A549 (cell line): ENCODE measurements at places on chromosomes 2 and 18. TPM values are rescaled to one million over a fixed set of nuclear protein-coding genes. Genes with fewer than 3 reads are reported as not detected.

GLB1L gene
- polyA plus RNA-seq, result 5.8 to 8.0 TPM (median 5.9 TPM) in 3 replicates

CCNT2 gene
- 12.6 to 14.8 TPM (median 12.8 TPM) in 3 replicates for polyA plus RNA-seq

RAD51AP2 gene
- polyA plus RNA-seq, result not detected in 3 replicates

DCDC2C gene
- polyA plus RNA-seq, result not detected in 3 replicates

ZC3H6 gene
- 0.33 to 0.75 TPM (median 0.59 TPM) in 3 replicates for polyA plus RNA-seq

CCDC121 gene
- polyA plus RNA-seq, result 4.6 to 5.2 TPM (median 4.9 TPM) in 3 replicates

CREG2 gene
- 1.3 to 1.6 TPM (median 1.6 TPM) in 3 replicates for polyA plus RNA-seq

TMX3 gene
- polyA plus RNA-seq, result 27.8 to 29.6 TPM (median 29.3 TPM) in 3 replicates

PTH2R gene
- polyA plus RNA-seq, result not detected in 3 replicates

TRPM8 gene
- 0.09 to 0.25 TPM (median 0.24 TPM) in 3 replicates for polyA plus RNA-seq

NEU2 gene
- not detected in 3 replicates for polyA plus RNA-seq

OBSL1 gene
- polyA plus RNA-seq, result 22.2 to 33.8 TPM (median 31.8 TPM) in 3 replicates

EIPR1 gene
- polyA plus RNA-seq, result 51.6 to 55.6 TPM (median 55.0 TPM) in 3 replicates

ACKR3 gene
- 25.4 to 34.9 TPM (median 33.2 TPM) in 3 replicates for polyA plus RNA-seq

CCDC74A gene
- 9.9 to 11.8 TPM (median 11.1 TPM) in 3 replicates for polyA plus RNA-seq

PID1 gene
- polyA plus RNA-seq, result 2.7 to 3.2 TPM (median 2.7 TPM) in 3 replicates

LRRTM4 gene
- not detected in 3 replicates for polyA plus RNA-seq

HOXD10 gene
- 3.7 to 5.4 TPM (median 4.3 TPM) in 3 replicates for polyA plus RNA-seq

IL36RN gene
- not detected in 3 replicates for polyA plus RNA-seq

ALK gene
- polyA plus RNA-seq, result not detected in 3 replicates

AKAIN1 gene
- polyA plus RNA-seq, result not detected in 3 replicates

PLGLB1 gene
- polyA plus RNA-seq, result 0.59 to 1.0 TPM in 2 of 3 replicates, not detected in the other

CNGA3 gene
- not detected in 3 replicates for polyA plus RNA-seq

PECR gene
- polyA plus RNA-seq, result 16.8 to 17.1 TPM (median 16.9 TPM) in 3 replicates

ERICH2 gene
- polyA plus RNA-seq, result not detected in 3 replicates

TFPI gene
- 12.3 to 18.7 TPM (median 14.3 TPM) in 3 replicates for polyA plus RNA-seq

OR6B2 gene
- polyA plus RNA-seq, result not detected in 3 replicates

PFN4 gene
- 1.2 to 1.6 TPM (median 1.6 TPM) in 3 replicates for polyA plus RNA-seq

SERPINB12 gene
- not detected in 3 replicates for polyA plus RNA-seq

MXD1 gene
- polyA plus RNA-seq, result 2.0 to 2.5 TPM (median 2.0 TPM) in 3 replicates

UGT1A3 gene
- 0.08 to 0.23 TPM (median 0.17 TPM) in 3 replicates for polyA plus RNA-seq

CCL20 gene
- 0.43 to 1.1 TPM (median 0.45 TPM) in 3 replicates for polyA plus RNA-seq

ELOA2 gene
- polyA plus RNA-seq, result not detected in 3 replicates

RUFY4 gene
- polyA plus RNA-seq, result not detected in 3 replicates

HOXD1 gene
- polyA plus RNA-seq, result 0.11 to 0.17 TPM (median 0.12 TPM) in 3 replicates

SKOR2 gene
- polyA plus RNA-seq, result not detected in 3 replicates

ASIC4 gene
- polyA plus RNA-seq, result 0.07 to 0.08 TPM in 2 of 3 replicates, not detected in the other

NYAP2 gene
- polyA plus RNA-seq, result 0.01 to 0.03 TPM in 2 of 3 replicates, not detected in the other

GYPC gene
- polyA plus RNA-seq, result not detected in 3 replicates
